Frontal cortex (tissue), 4 donors: ENCODE measurements at places on chromosomes 4 and X. TPM values are rescaled to one million over a fixed set of nuclear protein-coding genes. Genes with fewer than 3 reads are reported as not detected.

The IL15 gene
- 1.2 TPM for total RNA-seq

The TRIM75 gene
- not detected for total RNA-seq

The TCEAL6 gene
- total RNA-seq, result 9.4 TPM

The HGFAC gene
- 1.6 TPM for total RNA-seq

DNA sequence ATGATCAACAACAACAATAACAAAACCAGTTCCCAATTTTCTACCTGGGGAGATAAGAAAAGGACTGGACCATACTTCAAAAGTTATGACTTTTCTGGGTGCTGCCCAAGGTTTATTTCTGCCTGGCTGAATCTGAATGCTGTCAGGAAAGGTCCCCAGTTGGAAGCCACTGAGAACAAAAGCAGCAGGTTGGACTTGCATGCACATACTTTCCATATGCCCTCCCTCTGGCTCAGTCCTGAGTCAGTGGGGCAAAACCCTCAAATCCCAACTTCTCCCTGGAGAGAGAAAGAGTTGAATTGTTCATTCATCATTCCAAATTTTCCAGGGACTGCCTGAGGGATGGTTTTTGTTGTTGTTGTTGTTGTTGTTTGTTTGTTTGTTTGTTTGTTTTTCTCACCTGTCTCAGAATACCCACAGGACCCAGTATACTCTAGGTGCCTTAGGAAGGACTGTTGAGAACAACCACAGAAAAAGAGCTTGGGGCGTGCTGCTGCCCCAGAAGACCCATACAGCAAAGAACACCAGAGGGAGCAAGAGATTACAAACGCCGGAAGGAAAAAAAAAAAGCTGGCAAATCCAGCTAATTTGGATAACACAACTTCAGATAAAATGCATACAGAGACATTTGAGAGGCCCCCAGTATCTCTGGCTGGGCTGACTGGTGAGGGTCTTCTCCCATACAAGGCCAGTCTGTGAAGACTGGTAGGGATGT is 138.9 kb upstream of the INPP4B start:
- no peak for DNase-seq

GRCh38 chrX:19627533-19627932 is 112.2 kb upstream of the MAP3K15 start:
- DNase-seq, result no peak

- no peak for DNase-seq
These were observed 62.6 kb downstream of the COQ2 start for GRCh38 chr4:83221897-83222441.
